Activated CD4-positive, alpha-beta T cell treated with anti-CD3 and anti-CD28 coated beads, Interleukin-2, amount 50 U/mL, for 16 hours (primary cell): ENCODE measurements at places on chromosomes 2 and 18.

GRCh38 chr2:85734015-85734414 lies 19.8 kb upstream of the ATOH8 start:
- DNase-seq: no peak

DNA sequence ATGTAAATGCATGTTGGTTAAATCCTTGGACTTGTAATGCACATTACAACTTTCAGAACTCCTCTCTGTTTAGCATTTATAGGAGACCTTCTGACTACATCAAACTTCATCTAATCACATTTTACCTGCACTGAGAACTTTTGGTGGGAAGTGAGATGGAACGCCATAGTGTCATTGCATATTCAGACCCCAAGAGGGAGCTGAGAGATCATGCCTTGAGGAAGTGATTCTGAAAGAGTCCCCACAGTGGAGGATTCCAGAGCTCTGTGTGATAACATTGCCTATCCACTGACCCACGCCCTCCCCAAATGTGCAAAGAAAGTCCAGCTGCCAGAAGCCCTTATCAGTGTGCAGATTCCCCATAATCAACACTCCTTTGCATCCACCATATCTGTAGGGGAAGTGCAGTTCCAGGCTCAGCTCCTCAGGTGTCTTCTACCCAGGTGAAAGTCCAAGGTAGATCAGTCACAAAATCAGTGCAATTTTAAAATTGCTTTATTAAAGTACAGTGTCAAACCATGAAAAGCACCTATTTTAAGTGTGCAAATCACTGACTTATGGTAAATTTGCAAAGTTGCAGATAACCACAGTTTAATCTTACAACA lies 212.4 kb downstream of the RPIA start:
- DNase-seq: peak; percentile 30

DNA sequence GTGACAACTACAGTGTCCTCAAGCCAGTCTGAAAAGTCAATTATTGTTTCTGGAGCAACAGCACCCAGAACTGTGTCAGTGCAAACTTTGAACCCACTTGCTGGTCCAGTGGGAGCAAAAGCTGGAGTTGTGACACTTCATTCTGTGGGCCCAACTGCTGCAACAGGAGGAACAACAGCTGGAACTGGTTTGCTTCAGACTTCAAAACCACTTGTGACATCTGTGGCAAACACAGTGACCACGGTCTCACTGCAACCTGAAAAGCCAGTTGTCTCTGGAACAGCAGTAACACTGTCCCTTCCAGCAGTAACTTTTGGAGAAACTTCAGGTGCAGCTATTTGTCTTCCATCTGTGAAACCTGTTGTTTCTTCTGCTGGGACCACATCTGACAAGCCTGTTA lies 59.8 kb downstream of the TAF4B start:
- peak; percentile 14 for DNase-seq

DNA sequence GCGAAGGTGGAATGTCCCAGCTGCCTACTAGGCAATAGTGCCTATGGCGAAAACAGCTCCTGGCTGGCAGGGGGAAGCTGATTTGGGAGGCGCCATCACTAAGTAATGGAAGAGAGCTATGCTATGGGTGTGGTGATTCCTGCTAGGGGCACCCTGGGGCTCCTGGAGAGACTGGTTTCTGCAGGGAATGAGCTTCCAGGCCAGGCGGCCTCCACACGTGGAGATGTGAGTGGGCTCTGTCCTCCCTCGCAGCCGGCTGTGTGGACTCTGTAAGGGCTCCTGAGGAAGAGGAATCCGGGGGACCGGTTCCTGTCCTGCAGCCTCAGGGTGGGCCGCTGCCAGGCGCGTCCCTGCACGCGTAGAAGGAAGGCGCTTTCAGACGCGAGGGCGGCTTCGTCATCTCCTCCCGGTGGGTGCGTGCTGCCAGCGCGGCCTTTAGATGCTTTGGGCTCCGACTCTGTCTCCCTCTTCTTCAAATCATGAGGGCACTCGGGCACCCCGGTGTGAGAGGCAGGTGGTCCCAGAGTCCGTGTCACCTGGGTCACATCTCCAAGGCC lies 55.5 kb upstream of the ANKRD62 start:
- no peak for DNase-seq

DNA sequence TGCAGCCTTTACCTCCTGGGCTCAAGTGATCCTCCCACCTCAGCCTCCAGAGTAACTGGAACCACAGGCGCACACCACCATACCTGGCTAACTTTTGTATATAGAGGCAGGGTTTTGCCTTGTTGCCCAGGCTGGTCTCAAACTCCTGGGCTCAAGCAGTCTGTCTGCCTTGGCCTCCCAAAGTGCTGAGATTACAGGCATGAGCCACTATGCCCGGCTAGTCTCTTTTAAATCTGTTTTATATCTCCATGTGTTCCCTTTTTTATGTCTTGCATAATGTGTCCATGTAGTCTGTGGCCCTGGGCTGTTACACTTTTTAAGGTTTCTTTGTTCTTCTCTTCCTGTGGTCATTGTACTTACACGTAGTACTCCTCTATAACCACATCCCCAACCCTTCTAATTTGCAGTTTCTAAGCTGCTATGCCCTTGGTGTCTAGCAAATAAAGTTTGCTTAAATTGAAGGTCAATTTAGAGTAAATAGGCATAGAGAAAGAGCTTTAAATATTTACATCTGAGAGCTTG lies 168.2 kb downstream of the MCFD2 start:
- DNase-seq: no peak

- DNase-seq: no peak
These were observed 16.9 kb upstream of the ACKR3 start for GRCh38 chr2:236552581-236553363.

DNA sequence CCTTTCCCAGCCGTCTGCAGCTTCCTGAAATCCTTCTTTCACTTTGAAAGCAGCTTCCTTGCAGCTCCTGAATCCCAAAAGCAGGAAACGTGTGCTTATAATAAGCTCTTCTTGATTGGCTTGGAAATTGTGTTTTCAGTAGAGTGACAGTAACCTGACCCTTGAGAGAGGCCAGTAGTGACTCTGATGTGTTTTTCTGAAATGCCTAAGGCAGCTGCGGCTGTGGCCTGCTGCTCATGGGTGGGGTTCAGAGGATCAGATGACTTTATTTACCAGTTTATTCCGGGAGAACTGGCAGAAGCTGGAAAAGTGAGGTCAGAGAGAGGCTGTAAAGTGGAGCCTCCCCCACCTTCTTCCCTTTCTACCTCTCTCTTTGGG lies 31.9 kb upstream of the RPIA start:
- no peak for DNase-seq

DNA sequence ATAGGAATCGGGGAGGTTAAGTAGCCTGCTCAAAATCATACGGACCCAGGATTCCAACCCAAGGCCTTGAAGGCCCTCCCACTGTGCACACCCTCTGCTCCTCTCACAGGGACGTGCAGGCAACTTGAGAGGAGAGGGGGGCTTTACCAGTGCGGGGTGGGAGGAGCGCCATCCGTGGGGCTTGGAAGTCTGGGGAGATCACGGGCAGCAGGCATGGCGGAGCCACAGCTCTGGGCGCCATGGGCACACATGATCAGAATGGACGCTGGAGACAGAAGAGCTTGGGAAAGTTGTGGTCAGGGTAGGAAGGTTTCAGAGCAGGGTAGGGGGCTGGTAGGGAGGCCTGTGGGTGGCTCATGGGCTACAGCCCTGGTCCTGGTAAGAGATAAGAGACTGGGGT lies 70.7 kb downstream of the TFCP2L1 start:
- no peak for DNase-seq

GRCh38 chr18:37641573-37641972 lies 76.0 kb upstream of the CELF4 start:
- DNase-seq: no peak

DNA sequence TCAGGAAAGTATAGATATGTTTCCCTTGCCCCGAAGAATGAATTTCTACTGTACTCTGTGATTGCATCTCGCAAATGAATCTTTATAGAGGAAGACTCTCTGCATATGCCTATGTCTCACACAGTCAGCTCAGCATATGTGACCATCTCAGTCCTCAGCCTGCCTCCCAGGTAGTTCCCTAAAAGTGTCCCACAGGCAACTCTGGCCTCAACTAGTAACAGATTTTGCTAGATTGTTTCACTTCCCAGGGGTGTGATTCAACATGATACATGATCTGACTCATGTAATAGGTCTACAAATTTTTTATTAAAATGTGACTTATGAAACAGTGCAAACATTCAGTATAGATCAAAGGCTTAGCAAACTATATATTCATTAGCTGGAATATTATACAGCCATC lies 296.6 kb upstream of the CRIM1 start:
- no peak for DNase-seq

DNA sequence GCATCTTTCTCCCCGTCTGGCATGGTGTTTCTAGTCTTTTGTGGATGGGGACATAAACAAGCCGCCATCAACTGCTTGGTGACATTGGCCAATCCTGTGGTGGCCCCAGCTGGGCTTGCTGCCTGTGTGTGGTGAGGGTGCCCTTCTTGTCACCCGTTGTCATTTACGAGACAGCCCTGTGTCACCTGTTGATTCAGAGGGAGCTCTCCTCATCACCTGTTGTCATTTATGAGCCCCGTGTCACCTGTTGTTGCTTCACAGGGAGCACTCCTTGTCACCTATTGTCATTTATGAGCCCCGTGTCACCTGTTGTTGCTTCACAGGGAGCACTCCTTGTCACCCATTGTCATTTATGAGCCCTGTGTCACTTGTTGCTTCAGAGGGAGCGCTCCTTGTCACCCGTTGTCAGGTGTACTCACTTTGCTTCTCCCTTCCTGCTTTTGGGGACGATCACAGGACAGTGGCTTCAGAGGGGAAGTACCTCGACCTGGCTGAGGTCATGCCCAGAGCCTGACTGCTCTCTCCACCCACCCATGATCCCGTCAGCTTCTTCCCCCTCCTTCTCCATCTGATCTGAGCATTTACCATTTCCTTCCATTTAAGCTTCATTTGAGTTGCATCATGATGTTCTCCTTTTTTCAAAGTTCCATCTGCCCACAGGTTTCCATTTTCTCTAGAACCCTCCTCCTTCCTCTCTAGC lies 29.1 kb downstream of the HPCAL1 start:
- DNase-seq: peak; percentile 58

GRCh38 chr2:95315801-95316411 lies 18.8 kb downstream of the KCNIP3 start:
- no peak for DNase-seq

DNA sequence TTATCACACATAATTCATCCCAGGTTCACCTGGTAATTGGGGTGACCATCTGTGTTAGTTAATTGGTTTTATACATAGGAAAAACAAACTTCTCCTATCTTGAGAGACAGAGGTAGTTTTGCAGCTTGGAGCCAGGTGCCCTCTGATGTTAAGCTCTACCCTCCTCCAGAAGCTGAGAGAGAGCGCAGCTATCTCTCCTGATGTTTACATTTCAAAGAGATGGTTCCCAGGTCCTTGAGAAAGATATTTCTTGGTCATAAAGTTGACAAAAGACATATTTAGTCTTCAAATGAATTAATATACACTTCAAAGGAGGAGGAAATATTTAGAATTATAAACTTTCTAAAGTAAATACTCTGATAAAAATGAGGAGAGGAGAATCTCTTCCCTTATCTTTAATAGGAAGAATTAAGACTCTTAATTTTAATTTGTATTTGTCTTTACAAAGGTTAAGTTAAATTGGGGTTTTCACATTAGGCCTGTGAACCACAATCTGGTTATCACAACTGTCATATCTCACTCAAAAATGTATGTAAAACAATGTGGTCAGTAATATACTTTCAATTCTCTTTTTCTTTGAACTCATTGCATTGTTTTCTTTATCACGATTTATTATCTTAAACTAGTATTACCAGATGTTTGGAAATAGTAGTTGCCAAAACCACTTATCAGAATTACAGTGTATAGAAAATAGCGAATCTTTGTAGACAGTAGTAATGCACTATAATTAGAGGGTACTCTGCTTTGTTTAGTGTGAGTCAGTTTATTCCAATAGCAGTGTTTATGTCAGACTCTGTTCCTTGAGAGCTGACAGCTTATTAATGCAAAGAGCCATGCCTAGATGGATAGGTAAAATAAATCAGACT lies 26.8 kb downstream of the SERPINB4 start:
- no peak for DNase-seq

DNA sequence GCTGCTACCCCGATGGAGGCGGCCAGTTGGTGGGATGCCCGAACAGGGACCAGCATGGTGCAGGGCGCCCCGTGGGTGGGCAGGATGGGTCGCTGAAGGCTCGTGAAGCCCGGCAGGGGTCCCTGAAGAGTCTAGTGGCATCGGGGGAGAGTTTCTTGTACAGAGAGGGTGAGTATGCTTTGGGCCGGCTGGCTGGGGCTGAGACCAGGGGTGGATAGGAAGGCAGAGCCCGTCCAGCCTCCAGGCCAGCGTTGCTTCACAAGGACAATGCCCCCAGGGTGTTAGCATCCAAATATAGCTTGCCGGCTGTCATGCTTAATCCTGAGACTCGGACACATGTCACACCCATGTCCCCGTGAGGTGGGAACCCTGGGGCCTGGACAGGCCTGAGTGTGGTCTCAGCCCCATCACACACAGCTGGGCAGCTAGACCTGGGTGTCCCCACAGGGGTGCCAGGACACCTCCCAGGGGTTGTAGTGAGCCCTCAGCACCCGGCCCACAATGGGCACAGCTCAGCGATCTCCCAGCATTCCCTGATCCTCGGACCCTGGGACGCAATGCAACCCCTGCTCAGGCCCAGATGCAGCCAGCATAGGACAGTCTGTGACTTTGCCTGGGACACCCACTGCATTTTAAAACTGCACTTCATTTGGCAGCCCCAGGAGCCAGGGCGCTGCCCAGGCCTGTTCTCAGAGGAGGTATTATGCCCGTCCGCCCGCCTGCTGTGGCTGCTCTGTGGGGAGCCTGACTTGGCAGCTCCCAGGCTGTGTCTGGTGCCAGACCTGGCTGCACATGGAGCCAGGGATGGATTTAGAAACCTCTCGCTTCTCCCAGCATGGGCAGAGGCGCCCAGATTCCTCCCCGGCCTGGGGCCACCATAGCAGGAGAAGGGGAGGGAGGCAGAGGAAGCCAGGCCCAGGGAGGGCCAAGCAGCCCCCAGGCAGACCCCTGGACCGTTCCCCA lies 36.4 kb downstream of the RAMP1 start:
- DNase-seq: no peak

DNA sequence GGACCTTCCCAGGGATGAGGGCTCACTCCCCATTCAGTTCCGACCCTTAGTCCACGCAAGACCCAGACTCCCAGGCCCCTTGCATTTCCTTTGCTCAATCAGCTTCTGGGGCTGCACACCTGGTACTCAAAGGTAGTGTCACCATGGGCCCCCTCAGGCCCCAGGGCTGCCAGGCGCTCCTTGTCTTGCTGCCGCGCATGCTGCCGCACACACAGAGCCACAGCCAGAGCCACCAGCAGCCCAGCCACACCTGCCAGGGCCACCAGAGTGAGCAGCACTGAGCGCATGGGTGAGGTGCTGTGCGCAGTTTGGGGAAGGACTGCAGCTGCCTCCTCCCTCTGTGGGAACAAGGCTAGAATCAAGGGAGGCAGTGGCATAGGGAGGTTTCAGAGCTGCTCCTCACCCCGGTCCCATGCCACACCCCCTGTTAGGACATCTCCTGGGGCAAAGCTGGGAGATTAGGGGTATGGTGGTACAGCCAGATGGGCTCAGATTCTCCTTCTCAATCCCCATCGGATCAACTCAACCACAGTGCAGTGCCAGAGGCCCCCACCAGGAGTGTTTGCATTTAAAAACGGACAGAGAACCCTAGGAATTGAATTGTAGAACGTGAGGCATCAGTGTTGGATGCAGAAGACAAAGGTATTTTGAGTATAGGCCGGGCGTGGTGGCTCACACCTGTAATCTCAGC lies 11.3 kb downstream of the PTPRN start:
- DNase-seq: no peak
